Colonic mucosa (tissue), 4 donors: ENCODE measurements at places on chromosomes 7 and 10. TPM values are rescaled to one million over a fixed set of nuclear protein-coding genes. Genes with fewer than 3 reads are reported as not detected.

GRCh38 chr10:100890141-100890672, 22.6 kb upstream of the SLF2 start:
- DNase-seq, result no peak
- H3K4me3 ChIP-seq, result no peak overlapping the region
- H3K27ac ChIP-seq, result no peak overlapping the region
- H3K4me1 ChIP-seq, result no peaks in the 10 kb centered on the region
- no peaks in the 10 kb centered on the region for H3K27me3 ChIP-seq

- no peak overlapping the region for H3K27ac ChIP-seq
- no peaks in the 10 kb centered on the region for H3K4me1 ChIP-seq
- H3K4me3 ChIP-seq, result no peak overlapping the region
- H3K36me3 ChIP-seq, result no peaks in the 10 kb centered on the region
Observed at GRCh38 chr10:29183301-29183945, 105.4 kb upstream of the LYZL1 start.

DNA sequence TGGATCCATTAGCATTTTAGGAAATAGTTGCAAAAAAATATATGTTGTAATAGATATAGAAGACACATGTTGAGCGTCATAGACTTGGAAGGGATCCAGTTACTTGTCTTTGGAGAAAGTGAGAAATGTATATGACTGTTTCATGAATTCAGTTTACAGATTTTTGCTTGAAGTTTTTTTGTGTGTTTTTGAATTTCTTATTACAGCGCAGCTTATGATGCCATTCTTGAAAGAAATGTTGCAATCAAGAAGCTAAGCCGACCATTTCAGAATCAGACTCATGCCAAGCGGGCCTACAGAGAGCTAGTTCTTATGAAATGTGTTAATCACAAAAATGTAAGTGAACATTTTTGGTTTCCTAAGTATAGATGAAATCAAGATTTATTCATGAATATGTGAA, 98.2 kb downstream of the MAPK8 start:
- H3K4me1 ChIP-seq, result no peaks in the 10 kb centered on the region
- H3K4me3 ChIP-seq, result no peak overlapping the region
- H3K27ac ChIP-seq, result no peak overlapping the region
- no peaks in the 10 kb centered on the region for H3K36me3 ChIP-seq
- DNase-seq, result no peak
- H3K27me3 ChIP-seq, result no peaks in the 10 kb centered on the region

- H3K4me3 ChIP-seq, result no peak overlapping the region
- no peak overlapping the region for H3K27ac ChIP-seq
- no peaks in the 10 kb centered on the region for H3K36me3 ChIP-seq
- no peak for DNase-seq
- H3K27me3 ChIP-seq, result peaks cover 25% of the 10 kb centered on the region
- no peaks in the 10 kb centered on the region for H3K4me1 ChIP-seq
Observed at GRCh38 chr10:45376371-45376801, 2.4 kb downstream of the ALOX5 start.

- peak overlapping the region; percentile 87 for H3K27ac ChIP-seq
- H3K4me1 ChIP-seq, result no peaks in the 10 kb centered on the region
- H3K36me3 ChIP-seq, result no peaks in the 10 kb centered on the region
- no peaks in the 10 kb centered on the region for H3K27me3 ChIP-seq
- peak overlapping the region; percentile 77 for H3K4me3 ChIP-seq
Observed at GRCh38 chr7:92833766-92834506, 2.4 kb downstream of the CDK6 start.

DNA sequence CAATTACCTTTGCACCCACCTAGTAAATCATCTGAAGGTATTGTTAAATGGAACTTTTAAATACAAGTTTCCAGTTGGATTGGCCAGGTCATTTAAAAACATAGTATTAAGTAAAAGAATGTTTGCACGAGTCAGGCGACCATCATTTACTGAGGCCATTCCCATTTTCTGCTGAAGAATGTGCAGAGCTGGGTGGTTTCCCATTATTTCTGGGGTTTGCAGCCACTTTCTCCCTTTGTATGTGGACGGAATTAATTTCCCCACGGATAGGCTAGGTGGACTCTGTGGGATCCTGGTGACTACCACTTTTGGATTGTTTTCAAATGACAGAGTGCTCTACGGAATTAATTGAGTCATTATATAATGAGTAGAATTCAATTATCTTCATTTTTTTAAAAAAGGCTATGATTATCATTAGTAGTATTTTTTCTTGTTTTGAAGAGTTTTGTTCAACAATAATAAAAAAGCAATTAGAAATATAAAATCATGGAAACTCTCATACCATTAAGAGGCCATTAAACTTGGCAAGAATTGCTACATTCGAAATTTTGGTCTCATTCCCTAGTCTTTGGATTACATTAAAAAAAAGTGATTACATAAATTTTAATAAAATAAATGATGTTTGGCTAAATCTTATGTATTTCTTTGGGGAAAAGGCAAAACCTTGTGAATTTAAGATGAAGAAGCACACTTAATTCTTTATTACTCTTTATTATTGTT, 120.4 kb upstream of the FZD8 start:
- no peaks in the 10 kb centered on the region for H3K36me3 ChIP-seq
- DNase-seq, result no peak
- H3K4me3 ChIP-seq, result no peak overlapping the region
- H3K27ac ChIP-seq, result no peak overlapping the region

DNA sequence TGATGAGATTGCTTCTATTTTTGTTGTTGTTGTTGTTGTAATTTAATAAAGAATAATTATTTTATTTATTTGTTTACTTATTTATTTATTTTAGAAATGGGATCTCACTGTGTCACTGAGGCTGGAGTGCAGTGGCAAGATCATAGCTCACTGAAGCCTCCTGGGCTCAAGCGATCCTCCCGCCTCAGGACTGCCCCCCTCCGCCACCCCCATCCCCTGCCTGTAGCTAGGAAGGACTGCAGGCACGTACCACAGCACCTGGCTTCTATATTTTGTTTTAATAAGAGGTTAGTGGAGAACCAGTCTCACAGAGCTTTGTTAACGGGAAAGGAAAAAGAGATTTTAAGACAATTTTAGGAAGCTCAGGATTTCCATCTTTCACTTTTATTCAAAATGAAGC, 19.5 kb upstream of the SMC3 start:
- H3K27me3 ChIP-seq, result no peaks in the 10 kb centered on the region
- no peak overlapping the region for H3K4me3 ChIP-seq
- no peaks in the 10 kb centered on the region for H3K36me3 ChIP-seq
- H3K27ac ChIP-seq, result no peak overlapping the region

DNA sequence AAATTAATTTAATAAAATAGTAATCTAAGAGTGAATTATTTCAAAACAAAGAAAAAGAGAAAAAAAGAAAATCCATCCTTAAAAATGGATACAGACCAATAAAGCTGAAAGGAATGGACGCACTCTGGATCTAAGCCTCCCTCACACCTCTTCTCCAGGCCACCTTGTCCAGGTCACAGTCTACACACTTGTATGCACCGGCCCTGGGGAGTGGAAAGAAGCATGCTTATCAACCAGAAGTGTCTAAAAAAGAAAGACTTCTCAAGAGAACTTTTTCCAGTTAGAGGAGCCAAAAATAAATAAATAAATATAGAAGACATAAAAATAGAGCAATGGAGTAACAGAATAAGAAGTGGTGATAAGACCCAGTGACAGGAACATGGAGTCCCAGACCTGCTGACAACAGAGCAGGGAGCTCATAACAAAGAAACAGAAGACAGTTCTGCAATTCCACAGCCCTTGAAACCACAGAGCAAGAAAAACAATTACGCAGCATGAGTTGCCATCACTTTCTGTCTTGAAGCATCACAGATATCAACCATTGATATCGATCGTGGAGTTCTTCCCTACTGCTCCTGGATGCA, 311.7 kb upstream of the NFE2L3 start:
- H3K27me3 ChIP-seq, result no peaks in the 10 kb centered on the region
- no peaks in the 10 kb centered on the region for H3K36me3 ChIP-seq
- H3K27ac ChIP-seq, result no peak overlapping the region
- no peak for DNase-seq
- H3K4me1 ChIP-seq, result no peaks in the 10 kb centered on the region

DNA sequence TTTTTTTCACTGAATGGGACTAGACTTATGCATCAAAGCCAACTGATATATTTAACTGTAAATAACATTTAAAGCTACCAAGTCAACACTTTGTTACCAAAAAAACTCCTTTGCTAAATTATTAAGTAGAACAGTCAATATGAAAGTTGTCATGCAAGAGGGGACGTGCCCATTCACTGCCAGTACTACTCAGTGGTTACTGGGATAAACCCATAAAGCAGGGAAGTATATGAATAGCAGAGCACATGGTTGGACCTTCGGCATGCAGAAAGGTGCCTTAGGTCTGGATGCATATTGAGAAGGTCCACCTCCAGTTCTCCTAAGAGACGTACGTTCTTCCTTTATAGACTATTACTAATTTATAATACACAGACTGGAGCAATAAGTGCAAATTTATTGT, 120.1 kb downstream of the SVOPL start:
- H3K36me3 ChIP-seq, result peaks cover 10% of the 10 kb centered on the region
- no peak overlapping the region for H3K27ac ChIP-seq
- H3K4me1 ChIP-seq, result no peaks in the 10 kb centered on the region
- H3K27me3 ChIP-seq, result no peaks in the 10 kb centered on the region
- DNase-seq, result no peak

- no peak overlapping the region for H3K4me3 ChIP-seq
- H3K27ac ChIP-seq, result no peak overlapping the region
- no peaks in the 10 kb centered on the region for H3K36me3 ChIP-seq
- H3K27me3 ChIP-seq, result no peaks in the 10 kb centered on the region
- H3K4me1 ChIP-seq, result no peaks in the 10 kb centered on the region
Observed at GRCh38 chr10:48406658-48407057, 100.2 kb downstream of the MAPK8 start.

GRCh38 chr10:12380999-12381398, 31.7 kb downstream of the CAMK1D start:
- H3K27ac ChIP-seq, result no peak overlapping the region
- no peaks in the 10 kb centered on the region for H3K27me3 ChIP-seq
- H3K4me3 ChIP-seq, result no peak overlapping the region
- peak; percentile 36 for DNase-seq
- no peaks in the 10 kb centered on the region for H3K36me3 ChIP-seq
- peaks cover 4% of the 10 kb centered on the region for H3K4me1 ChIP-seq

DNA sequence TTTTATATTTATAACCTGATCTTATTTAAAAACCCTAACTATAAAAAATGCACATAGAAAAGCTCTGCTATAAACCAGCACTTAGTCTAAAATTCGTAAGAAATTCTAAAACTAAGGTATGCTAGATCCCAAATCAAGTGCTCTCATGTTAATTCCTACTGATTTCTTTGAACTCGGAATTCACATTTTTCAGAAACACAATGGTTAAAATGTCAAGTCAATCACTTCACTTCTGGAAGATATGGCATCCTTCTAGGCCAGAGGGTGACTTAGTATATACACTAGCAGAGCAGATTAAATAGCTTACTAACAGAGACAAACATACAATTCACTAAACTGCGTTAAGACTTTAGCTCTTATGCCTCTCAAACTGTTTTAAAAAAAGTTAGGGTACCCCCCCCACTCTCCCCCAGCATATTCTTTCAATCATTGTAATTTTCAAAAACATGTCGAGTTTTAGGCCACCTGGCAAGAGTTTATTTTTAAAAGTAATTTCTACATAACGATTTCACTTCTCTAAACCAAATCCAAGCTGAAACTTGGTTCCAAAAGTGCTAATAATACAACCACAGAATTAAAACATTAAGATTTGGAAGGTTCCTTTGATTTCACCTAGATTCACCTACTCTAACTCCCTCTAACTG, 129.4 kb downstream of the NRBF2 start:
- H3K36me3 ChIP-seq, result no peaks in the 10 kb centered on the region
- H3K27ac ChIP-seq, result no peak overlapping the region
- no peak overlapping the region for H3K4me3 ChIP-seq
- H3K4me1 ChIP-seq, result peaks cover 23% of the 10 kb centered on the region
- H3K27me3 ChIP-seq, result no peaks in the 10 kb centered on the region

DNA sequence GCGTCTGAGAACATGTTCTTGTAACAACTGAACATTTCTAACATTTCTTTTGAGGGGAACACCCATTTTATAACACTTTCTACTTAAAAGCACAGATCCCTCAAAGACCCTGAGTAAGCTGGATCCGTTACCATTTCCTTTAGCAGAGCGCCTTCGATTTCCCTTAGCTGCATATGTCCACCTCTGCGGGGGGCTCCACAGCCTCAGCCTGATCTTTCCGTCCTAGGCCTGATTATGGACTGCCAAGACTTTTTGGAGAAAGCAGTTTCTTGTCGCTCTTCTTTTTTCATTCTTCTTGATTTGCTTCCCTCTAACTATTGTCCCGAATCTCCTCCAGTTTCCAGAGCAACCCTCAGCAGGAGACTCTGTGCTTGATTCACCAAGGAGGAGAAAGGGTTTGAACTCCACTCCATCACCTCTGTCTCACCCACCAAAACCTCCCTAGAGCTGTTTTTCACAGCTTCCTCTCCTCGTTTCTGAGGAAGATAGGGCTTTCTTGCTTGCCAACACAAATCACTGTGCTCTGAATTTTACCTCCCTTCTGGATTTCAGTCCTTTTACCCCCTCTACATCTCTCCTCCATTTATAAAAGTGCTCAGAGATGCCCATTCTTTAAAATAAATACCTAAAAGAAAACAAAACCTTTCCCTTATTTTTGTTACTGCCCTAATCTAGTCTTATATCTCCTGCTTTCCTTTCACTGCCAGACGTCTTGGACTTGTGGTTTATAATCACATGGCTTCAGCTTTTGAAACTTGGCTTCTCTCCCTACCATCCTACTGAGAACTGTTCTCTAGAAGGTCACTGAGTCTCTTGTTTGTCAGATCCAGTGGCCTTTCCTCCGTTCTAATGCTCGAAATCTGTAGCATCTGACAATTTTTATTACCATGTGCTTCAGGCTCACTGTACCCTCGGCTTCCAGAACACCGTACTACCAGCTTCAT, 30.5 kb upstream of the ZRANB1 start:
- no peaks in the 10 kb centered on the region for H3K27me3 ChIP-seq
- H3K36me3 ChIP-seq, result no peaks in the 10 kb centered on the region
- no peak overlapping the region for H3K27ac ChIP-seq
- H3K4me3 ChIP-seq, result no peak overlapping the region
- no peaks in the 10 kb centered on the region for H3K4me1 ChIP-seq

GRCh38 chr7:25906003-25906402, 246.0 kb upstream of the NFE2L3 start:
- H3K4me1 ChIP-seq, result no peaks in the 10 kb centered on the region
- H3K27me3 ChIP-seq, result no peaks in the 10 kb centered on the region
- no peaks in the 10 kb centered on the region for H3K36me3 ChIP-seq
- no peak for DNase-seq

LLCFC1 gene
- not detected for total RNA-seq

DNA sequence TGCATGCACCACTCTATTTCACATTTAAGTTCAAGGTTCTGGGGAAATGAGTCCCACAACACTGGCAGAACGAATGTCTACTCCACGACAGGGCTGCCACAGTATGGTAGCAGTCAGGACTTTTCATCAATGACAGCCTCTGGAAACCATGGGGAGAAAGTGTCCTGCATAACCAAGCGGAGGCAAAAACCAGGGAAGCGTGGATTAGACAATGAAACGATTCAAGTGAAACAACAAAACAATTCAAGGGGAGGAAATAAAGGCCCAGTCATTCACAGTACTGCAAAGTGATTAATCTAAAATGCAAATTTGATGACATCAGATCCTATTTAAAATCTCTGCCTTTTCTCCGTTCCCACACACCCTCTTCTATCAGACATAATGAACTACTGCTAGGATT, 168.2 kb downstream of the DPY19L1 start:
- H3K4me1 ChIP-seq, result no peaks in the 10 kb centered on the region
- no peaks in the 10 kb centered on the region for H3K36me3 ChIP-seq
- no peak overlapping the region for H3K4me3 ChIP-seq
- H3K27ac ChIP-seq, result no peak overlapping the region
- no peaks in the 10 kb centered on the region for H3K27me3 ChIP-seq
